ENCODE measurements at places on chromosomes 6 and 20. TPM values are rescaled to one million over a fixed set of nuclear protein-coding genes. Genes with fewer than 3 reads are reported as not detected.

SAMD3 gene
- not detected for total RNA-seq

GRIK2 gene
- total RNA-seq, result 0.07 TPM

EPPIN gene
- not detected for total RNA-seq

OSER1 gene
- total RNA-seq, result 19.6 TPM

SNAI1 gene
- not detected for total RNA-seq

LY6G6F gene
- not detected for total RNA-seq

RPL10A gene
- 3,839 TPM for total RNA-seq

DNA sequence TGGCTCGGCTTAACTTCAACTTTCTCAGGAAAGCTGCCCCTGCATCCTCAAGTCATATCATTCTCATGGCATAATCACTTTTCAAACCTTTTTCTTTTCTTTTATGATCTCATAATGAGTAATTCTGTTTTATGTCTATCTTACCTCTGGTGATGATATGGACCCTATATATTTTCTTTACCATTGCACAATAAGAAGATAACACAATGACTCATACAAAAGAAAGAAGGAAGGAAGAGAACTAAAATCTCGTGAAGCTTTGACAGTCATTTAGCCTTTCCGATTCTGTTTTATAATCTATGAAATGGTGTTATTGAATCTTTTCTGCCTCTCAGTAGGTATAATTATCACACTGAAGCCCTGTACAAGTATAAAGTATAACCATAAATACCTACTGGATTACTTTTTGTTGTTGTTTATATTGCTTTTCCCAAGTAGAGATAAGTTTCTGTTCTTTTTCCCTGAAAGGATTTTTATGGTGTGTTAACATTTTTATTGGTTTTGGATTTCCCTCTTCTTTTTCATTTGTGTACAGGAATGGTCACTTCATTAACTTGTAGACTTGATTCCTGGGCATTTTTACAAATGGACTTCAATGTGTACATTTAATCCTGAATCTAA, 300.9 kb downstream of the LAMA2 start:
- no peak for DNase-seq
- H3K36me3 ChIP-seq, result no peaks in the 10 kb centered on the region
- H3K27me3 ChIP-seq, result no peaks in the 10 kb centered on the region
- H3K4me3 ChIP-seq, result no peak overlapping the region

DNA sequence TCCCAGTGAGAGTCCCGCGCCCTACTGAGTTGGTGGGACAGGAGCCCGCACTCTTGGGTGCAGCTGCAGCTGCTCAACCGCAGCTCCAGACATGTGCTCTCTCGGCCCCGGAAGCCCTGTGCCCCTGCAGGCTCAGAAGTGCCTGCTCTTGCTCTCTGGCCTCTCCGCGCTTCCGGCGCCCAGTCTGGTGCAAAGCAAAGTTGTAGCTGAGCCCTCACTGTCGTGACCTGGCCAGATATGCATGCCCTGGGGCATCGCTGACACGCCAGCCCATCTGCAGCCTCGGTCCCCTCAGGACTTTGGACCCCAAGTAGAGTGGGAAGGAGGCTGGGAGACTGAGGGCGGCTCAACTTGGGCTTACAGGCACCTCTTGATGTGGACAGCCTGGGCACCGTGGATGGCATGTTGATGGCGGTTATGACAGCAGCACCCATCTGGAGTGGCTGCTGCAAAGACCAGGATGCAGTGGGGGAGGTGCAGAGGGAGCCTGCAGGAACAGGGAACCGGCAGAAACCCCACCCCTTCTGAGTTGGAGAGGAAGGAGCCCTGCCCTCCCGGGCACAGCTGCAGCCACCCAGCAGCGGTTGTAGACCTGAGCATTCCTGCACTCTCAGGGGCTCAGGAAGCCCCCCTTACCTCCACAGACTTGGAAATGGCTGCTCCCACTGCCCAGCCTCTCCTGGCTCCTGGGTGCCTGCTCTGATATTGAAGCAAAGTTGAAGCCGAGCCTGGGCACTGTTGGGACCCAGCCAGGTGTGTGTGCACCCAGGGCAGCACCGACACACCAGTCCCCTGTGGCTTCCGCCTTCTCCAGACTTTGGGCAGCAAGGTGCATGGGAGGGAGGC, 462.6 kb downstream of the TBC1D32 start:
- no peaks in the 10 kb centered on the region for H3K27me3 ChIP-seq
- H3K4me3 ChIP-seq, result no peak overlapping the region
- no peaks in the 10 kb centered on the region for H3K36me3 ChIP-seq
- no peak for DNase-seq

DNA sequence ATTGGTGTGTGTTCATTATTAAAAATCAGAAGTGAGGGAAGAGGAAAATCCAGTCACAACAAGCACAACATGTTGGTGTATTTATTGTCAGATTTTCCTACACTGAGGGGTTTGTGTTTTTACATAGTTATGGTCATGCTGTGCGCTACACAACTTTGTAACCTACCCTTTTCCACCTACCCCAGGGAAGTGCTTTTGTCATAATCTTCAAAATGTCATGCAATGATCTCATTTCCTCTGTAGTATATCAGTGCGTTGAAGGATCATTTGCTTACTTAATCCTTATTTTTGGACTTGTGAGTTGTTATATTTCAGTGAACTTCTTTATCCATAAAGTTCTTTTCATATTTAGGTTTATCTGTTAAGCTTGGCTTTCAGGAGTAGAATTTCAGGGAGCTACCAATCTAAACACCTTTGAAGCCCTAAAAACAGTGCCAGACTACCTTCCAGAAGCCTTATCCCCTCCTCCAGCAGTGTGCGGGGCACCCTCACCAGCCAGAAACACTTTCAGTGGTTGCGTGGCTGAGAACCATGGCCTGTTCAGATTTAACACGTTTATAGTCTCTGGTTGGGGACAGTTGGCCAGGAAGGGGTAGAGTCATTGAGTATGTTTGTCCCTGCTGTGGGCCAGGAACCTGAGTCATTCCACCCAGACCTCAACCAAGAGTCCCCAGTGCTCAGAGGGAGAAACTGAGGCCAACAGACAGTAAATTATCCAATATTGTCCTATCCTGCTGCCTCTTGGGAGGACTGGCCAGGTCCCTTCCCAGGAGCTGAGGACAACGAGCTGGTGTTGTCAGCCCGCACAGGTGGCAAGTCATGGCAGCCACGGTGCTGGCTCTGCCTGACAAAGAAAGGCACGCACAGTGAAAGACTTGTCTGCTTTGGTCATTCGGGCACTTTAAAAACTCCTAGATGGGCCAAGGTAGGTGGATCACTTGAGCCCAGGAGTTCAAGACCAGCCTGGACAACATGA, 40.3 kb downstream of the STK35 start:
- no peak overlapping the region for H3K4me3 ChIP-seq
- no peaks in the 10 kb centered on the region for H3K27me3 ChIP-seq
- no peaks in the 10 kb centered on the region for H3K4me1 ChIP-seq
- no peaks in the 10 kb centered on the region for H3K36me3 ChIP-seq
- DNase-seq, result no peak

- no peaks in the 10 kb centered on the region for H3K27me3 ChIP-seq
- no peak for DNase-seq
- H3K4me3 ChIP-seq, result no peak overlapping the region
These were observed 16.1 kb upstream of the ROS1 start for GRCh38 chr6:117441824-117442264.

DNA sequence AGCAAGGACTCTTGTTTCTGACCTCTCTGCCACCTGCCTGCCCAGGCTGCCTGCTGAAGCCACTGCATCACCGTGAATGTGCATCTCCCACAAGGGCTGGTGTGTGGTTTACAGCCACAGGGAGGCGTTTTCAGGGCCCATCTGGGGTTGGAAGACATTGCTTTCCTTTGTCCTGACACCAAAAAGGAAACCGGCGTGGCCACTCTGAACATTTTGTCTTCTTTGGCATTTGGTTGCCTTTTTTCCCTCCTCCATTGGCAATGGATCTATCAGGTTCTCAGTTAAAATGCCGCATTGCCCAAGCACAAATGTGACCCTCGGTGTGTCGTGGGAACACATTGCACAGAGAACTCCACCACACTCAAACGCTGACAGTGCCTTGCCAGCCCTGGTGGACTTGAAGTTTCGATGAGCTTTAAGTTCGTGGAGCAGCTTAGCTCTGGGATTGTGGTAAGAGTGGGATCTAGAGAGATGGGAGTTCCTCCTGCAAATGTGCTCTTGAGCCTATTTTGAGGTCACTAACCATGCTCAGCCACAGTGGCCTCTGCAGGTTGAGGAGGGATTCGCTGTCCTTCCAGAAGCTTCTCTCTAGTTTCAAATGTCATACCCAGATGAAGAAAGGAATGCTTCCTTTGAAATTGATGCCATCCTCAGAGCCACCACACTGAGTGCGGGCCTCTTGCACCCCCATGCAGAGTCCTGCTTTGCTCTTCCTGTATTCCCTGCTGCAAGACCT, 14.8 kb upstream of the PCK1 start:
- H3K36me3 ChIP-seq, result no peaks in the 10 kb centered on the region
- no peaks in the 10 kb centered on the region for H3K27me3 ChIP-seq
- no peak overlapping the region for H3K4me3 ChIP-seq
- H3K27ac ChIP-seq, result no peak overlapping the region
- H3K4me1 ChIP-seq, result no peaks in the 10 kb centered on the region
- DNase-seq, result no peak

DNA sequence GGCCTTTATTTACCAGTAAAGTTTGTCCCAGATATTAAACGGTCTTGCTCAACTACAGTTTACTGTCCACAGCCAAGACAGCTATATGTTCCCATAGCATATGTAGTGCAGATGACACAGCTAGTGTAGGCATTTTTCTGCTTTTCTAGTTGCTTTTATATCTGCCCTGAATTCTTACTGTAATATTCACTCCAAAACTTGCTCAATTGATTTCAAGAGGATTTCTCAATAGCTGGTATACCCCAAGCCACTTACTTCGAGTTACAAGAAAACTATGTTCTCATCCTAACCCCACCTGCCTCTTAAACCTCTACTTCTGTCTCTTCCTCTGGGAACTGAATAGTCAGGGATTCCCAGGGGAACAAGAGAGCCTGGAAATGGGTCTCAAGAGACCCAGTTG, 18.9 kb upstream of the ROS1 start:
- no peaks in the 10 kb centered on the region for H3K27me3 ChIP-seq
- DNase-seq, result no peak
- no peak overlapping the region for H3K27ac ChIP-seq
- no peaks in the 10 kb centered on the region for H3K36me3 ChIP-seq

- H3K4me3 ChIP-seq, result no peak overlapping the region
- no peak for DNase-seq
- H3K36me3 ChIP-seq, result no peaks in the 10 kb centered on the region
- H3K27me3 ChIP-seq, result no peaks in the 10 kb centered on the region
These were observed 39.5 kb downstream of the SLC24A3 start for GRCh38 chr20:19251958-19252357.

GRCh38 chr6:12047304-12047703, 35.2 kb downstream of the HIVEP1 start:
- DNase-seq, result no peak
- H3K4me3 ChIP-seq, result no peak overlapping the region
- H3K36me3 ChIP-seq, result no peaks in the 10 kb centered on the region
- no peak overlapping the region for H3K27ac ChIP-seq
- H3K27me3 ChIP-seq, result no peaks in the 10 kb centered on the region

DNA sequence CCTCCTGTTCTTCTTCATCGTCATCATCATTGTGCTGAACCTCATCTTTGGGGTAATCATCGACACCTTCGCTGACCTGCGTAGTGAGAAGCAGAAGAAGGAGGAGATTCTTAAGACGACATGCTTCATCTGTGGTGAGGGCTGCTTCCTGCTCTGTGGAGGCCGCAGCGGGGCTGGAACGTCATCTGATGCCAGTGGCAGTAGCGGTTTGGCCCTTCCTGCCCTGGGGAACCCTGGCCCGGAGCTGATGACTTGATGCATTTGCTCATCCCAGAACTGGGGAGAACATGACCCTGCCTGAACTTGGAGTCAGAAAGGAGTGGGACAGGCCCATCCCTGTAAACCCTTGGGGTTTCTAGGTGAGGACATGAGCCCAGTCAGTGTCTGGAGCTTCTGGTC, 18.7 kb downstream of the UQCC2 start:
- H3K27ac ChIP-seq, result no peak overlapping the region
- H3K4me3 ChIP-seq, result no peak overlapping the region
- H3K27me3 ChIP-seq, result no peaks in the 10 kb centered on the region
- H3K36me3 ChIP-seq, result peaks cover 7% of the 10 kb centered on the region

DNA sequence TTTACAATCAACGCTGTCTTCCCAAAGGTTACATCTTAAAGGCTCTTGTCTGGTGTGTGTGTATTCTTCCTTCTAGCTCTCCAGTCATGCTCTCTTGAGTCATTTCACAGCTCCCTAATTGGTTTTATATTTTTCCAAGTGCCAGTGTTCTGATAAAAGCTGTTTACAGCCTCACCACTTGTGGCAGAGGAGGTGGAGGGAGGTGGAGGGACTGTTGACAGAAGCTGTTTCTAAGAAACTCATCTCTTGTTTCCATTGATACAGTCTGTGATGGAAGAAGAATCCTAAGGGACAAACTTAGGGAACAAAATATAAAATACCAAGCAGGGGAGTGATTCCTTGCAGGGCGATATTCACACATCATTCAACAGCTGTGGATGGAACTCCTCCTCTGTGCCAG, 64.0 kb downstream of the QRSL1 start:
- H3K27ac ChIP-seq, result peak overlapping the region; percentile 94
- H3K36me3 ChIP-seq, result no peaks in the 10 kb centered on the region
- H3K4me1 ChIP-seq, result peaks cover 81% of the 10 kb centered on the region
- no peaks in the 10 kb centered on the region for H3K27me3 ChIP-seq
- H3K4me3 ChIP-seq, result no peak overlapping the region

DNA sequence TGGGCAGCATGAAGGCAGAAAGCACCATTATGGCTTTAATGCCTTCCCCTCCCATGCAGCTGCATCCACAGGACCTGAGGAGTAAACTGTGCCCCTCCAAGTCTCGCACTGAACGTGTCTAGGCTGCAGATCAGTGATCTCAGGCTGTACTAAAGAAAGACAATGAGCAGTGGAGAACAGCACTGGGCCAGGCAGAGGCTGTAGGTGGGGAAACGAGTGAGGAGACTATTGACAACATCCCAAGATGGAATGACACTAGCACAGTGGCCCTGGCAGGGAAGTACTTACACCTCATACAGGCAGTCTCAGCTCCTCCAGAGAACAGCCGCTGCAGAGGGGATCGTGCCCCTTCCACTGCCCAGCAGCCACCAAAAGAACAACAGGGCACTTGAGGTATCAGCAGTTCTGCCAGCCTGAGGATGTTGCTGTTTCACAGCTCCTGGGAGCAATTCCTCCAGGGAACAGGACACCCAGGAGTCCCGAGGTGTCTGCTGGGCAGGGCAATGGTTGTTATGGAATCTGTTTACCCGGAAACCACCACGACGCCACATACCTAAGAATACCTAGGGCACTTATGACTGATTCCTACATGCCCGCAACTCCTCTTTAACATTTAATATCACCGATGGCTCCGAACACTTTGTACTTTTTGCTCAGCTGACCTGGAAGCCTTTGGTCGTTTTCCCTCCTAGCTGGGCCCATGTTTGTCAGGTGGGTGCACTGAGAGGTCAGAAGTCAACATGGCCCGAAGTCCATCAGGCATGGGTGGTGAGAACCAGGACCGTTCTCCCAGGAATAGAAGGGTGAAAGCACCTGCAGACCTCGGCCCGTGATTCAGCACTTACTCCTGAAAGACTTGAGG, 79.1 kb downstream of the SLC22A23 start:
- H3K27me3 ChIP-seq, result no peaks in the 10 kb centered on the region
- no peaks in the 10 kb centered on the region for H3K36me3 ChIP-seq
- no peak for DNase-seq
- H3K4me3 ChIP-seq, result no peak overlapping the region
- no peaks in the 10 kb centered on the region for H3K4me1 ChIP-seq

GRCh38 chr20:21159658-21160380, 33.9 kb downstream of the KIZ start:
- H3K27ac ChIP-seq, result no peak overlapping the region
- no peaks in the 10 kb centered on the region for H3K27me3 ChIP-seq
- H3K4me3 ChIP-seq, result no peak overlapping the region
- no peak for DNase-seq
